ENCODE measurements at places on chromosomes 2 and 18. TPM values are rescaled to one million over a fixed set of nuclear protein-coding genes. Genes with fewer than 3 reads are reported as not detected.
A peak's percentile ranks its signal among the peaks of the same experiment; 100 is the strongest.

DNA sequence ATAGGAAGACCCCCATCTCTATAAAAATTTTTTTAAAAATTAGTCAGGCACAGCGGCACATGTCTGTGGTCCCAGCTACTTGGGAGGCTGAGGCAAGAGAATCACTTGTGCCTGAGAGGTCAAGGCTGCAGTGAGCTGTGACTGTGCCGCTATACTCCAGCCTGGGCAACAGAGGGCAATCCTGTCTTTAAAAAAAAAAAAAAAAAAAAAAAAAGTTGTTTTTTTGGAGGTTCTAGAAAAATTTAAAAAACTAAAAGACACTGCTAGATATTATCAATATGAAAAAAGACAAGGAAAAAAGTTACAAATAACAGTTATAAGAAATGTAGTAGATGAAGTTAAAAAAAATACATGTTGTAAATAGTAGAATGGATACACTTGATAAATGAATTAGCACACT lies 56.1 kb upstream of the C2orf15 start:
- DNase-seq: no peak

DNA sequence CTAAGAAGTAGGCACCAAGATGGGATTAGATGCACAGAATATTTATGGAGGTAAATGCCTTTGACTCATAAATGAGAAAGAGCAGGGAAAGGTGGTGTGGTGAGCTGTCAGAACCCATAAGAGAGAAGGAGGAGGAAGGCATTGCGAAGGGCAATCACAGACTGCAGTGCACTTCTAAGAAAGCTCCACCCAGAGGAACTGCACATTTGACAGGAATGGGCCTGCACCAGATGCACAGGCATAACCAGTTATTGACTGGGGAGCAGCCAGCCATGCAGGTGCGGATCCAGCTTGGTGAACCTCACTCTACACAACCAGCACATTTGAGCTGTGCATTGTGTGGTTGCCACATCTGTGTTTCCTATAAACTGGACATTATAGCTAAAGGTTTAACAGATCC lies 62.2 kb upstream of the L3MBTL4 start:
- DNase-seq: no peak

DNA sequence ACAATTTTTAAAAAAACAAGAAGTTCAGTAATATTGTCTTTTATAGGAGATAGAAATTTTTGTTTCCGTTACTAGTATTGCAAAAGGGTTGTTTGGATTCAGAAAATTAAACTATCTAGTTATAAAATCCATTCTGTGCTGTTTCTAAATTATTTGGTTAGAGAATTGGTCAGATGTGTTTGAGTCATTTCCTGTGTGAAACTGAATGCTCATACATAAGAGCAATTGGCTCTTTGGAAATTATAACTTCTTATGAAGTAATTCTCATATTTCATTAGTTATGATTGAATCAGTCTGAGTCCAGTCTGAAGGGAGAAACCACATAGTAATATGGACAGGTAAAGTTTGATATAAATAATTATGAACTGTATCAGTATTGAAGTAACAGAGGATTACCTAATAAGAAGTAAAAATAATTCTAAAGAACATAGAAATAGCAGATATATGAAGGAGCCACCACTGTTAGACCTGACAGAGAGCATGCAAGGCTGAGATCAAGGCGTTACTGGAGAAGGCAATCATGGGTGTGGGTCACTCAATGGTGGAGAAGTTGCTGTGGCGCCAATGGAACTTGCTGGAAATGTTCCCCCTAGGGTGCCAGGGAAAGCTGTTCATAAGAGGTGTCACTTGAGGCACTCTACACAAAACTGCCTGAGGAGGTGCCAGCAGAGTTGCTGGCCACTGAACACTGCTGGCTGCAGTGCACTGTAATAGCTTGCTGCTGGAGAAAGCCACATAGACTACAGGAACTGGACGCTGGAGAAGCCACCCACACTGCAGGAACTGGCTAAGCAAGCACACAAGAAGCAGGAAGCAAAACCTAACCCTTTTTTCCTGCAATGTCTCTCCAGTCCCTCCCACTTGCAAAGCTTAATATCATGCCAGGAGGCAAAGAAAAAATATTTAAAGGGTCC lies 18.0 kb upstream of the FAP start:
- DNase-seq: no peak

- DNase-seq: no peak
Measured at GRCh38 chr18:36661999-36662398, 166.8 kb downstream of the TPGS2 start.

DNA sequence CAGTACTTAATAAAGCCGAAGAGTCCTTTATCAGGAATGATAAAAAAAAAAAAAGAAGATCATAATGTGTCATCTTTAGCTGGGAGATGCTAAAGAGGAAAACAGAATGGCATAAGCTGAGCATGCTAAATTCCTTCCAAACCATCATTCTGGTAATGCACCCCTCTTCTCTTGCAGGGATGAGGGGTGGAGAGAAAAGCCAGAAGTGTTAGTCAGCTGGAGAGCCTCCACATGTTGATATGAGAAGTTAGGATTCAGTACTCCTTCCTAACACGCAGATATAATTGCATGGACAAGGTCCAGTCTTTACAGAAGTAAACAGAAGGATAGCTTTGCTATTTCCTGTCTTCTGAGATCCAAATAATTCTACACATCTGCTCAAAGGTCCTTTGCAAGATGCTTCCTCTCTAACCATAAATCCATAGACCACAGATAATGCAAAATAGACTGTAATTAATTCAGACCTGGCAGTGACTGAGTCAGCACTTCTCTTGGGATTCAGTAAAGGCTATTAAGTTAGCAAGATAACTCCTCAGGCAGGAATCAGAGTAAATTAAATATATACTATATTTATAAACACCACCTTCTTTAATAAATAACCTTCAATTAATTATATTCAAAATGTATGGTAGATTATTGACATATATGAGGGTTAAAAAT lies 930.0 kb upstream of the KLHL29 start:
- no peak for DNase-seq

DNA sequence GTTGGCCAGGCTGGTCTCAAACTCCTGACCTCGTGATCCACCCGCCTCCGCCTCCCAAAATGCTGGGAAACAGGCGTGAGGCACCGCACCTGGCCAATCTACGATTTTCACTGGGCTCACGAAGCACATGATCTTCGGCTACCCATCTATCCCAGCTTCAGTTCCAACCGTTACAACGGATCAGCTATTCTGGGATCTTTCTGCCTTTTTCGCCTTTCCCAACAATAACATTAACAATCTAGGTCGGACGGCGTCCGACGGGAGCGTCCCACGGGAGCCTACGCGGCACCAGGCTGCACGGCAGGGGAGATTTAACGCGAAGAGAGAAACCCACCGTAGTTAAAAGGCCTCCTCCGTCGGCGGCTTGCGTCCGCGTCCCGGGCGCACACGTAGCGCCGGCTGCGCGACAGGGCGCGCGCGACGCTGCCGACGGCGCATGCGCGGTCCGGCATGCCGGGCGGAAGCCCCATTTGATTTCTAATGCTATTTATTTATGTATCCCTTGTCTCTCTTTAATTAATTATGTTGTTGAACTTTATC lies at the start of gene MSL3B:
Gene MSL3B (minus strand): TSS at position 394 of the 540 bp plus-strand sequence.
- peak; percentile 42 for DNase-seq

DNA sequence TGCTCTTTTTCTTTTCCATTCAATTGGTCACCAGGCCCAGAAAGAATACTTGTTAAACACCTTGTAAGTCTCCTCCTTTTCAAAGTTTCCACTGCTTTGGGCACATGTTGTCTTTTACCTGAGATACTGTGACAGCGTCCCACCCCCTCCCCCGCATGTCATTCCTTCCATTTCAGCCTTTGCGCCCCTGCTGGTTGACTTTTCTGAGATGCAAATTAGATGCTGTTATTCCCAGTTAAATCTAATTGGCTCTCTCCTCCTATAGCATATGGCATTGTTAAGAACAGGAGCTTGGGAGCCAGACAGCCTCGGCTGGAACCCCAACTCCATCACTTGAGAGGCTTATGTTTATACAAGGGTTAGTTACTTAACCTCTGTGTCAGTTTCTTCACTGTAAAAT lies 80.3 kb upstream of the GAREM1 start:
- peak; percentile 11 for DNase-seq

DNA sequence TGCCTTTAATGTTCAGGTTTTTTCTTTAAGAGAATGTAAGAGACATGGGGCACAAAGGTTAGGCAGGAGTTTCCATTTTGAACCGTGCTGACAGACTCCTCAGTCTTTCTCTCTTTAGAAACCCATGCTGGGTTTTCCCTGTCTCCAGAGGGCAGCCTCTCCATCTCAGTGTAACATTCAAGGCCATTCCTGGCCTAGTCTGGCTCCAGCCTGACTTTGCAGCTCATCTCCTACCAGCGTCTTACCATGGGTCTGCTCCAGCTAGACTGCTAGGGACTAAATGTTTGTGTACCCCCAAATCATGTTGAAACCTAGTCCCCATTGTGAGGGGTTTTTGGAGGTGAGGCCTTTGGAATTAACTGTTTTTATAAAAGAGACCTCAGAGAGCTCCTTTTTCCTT lies 9.8 kb upstream of the CLIP4 start:
- DNase-seq: no peak

DNA sequence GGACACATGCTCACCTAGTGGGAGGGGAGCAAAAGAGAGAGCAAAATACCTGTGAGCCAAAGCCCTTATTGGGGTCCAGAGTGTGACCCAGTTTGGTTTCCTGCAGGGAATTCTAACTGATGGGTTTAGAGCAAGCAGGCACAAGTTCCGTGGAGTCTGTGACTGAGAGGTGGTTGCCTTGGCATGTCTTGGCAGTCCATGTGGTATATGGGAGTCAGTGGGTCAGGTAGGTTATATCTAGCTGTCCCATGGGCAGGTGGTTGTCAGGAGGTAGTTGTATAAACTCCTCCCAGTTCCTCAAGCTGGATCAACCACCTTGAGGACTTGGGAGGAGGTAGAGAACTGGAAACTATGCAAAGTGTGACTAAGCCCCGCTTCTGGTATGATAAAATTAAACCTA lies 452.8 kb upstream of the VWC2L start:
- no peak for DNase-seq

- no peak for DNase-seq
Measured at GRCh38 chr2:189360861-189361260, 80.4 kb upstream of the WDR75 start.

- DNase-seq: peak; percentile 74
Measured at GRCh38 chr2:41966431-41966893, 81.4 kb upstream of the PKDCC start.

- no peak for DNase-seq
Measured at GRCh38 chr2:190353537-190353899, 10.1 kb downstream of the INPP1 start.

- no peak for DNase-seq
Measured at GRCh38 chr18:78980279-78980771, 707 bp downstream of the SALL3 start.

GRCh38 chr2:84857566-84857965 lies 23.3 kb downstream of the TRABD2A start:
- no peak for DNase-seq

DNA sequence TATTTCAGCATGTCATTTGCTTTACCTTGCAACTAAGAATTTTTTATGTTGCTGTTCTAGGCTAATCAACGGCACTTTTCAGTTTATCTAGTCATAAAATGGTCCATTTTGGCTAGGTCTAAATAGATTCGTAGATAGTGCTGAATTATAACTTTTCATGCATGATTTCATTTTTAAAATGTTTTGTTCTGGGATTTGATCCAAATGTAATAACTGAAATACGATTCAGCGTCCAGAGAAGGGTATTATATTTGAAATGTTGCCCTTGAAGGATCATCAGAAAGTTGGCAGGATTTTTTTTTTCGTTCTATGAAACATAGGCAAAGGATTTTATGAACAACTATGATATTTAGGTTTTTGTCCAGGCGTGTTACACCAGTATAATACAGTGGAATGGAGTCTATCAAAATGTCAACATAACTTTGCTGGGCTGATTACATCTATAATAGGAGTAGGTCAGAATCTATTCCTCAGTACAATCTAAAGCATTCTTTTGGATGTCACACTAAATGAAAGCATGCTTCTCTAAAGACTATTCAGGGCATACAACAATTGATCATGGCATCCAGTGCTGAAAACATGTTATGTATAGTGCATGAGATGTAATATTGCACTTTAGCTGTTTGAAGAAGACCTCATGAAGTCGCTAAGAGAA lies 24.8 kb downstream of the TTC27 start:
- DNase-seq: no peak

DNA sequence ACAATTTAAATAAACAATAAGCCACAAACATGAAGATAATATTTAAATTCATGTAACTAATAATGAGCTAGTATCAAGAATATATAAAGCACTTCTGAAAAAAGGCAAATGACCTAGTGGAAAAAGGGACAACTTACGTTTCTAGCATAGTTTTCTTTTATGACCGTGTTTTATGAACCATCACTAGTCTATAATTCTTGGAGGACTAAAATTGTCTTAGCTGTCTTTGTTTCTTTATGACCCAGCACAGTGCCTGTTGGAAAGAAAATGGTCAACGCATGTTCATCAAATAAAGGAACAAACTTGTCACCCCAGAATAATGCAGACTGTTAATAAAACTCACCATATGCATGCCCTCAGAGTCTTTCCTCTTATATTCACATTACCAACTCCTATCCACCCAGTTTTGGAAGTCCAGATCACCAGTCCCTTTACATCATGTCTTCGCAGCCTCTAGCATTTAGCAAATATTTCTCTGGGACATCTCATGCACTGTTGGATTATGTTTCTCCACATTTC lies 57.4 kb upstream of the GRB14 start:
- DNase-seq: no peak

- DNase-seq: no peak
Measured at GRCh38 chr2:100235098-100235497, 87.2 kb downstream of the LONRF2 start.

GRCh38 chr2:223586261-223586660 lies 15.9 kb downstream of the SCG2 start:
- no peak for DNase-seq

DNA sequence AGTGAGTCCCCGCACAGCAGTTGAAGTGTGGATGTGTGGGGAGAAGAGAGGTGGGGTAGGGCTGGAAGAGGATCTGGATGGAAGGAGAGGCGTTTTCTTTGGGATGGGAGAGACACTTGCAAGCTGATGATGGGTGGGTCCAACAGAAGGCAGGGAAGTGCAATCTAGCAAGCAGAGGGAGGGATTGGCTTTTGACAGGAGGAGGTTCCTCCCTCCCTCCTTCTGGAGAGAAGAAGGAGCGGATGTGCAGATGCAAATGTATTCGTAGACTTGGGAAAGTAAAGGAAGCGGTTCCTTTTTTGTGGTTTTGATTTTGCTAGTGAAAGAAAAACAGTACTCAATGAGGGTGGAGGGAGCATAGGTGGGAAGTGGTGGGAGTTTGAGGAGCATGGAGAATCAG lies 48.9 kb downstream of the LAMA3 start:
- DNase-seq: no peak

The SLC19A3 gene
- 11.7 TPM for total RNA-seq

The REG1A gene
- 48,012 TPM for total RNA-seq

The FAM210A gene
- 5.4 TPM for total RNA-seq

The COPS8 gene
- total RNA-seq: 27.8 TPM

The FN1 gene
- 27.4 TPM for total RNA-seq

The SAG gene
- not detected for total RNA-seq

The MTCL1 gene
- 27.7 TPM for total RNA-seq

The PJVK gene
- total RNA-seq: 4.2 TPM

The GCG gene
- 464 TPM for total RNA-seq

The ASB1 gene
- total RNA-seq: 6.6 TPM

The COLEC11 gene
- 15.3 TPM for total RNA-seq
